ENCODE measurements at places on chromosomes 11 and 22. TPM values are rescaled to one million over a fixed set of nuclear protein-coding genes. Genes with fewer than 3 reads are reported as not detected.

GRCh38 chr11:70158201-70158600 is 44.9 kb upstream of the FADD start:
- H3K4me1 ChIP-seq, result no peaks in the 10 kb centered on the region
- H3K27ac ChIP-seq, result no peak overlapping the region
- no peaks in the 10 kb centered on the region for H3K27me3 ChIP-seq
- H3K36me3 ChIP-seq, result peaks cover 2% of the 10 kb centered on the region
- H3K4me3 ChIP-seq, result no peak overlapping the region
- DNase-seq, result peak; percentile 54

GRCh38 chr11:124841840-124842239 is 23.4 kb upstream of the ROBO3 start:
- DNase-seq, result no peak
- no peak overlapping the region for H3K27ac ChIP-seq
- H3K36me3 ChIP-seq, result no peaks in the 10 kb centered on the region
- H3K27me3 ChIP-seq, result peaks cover 3% of the 10 kb centered on the region
- no peaks in the 10 kb centered on the region for H3K4me1 ChIP-seq

DNA sequence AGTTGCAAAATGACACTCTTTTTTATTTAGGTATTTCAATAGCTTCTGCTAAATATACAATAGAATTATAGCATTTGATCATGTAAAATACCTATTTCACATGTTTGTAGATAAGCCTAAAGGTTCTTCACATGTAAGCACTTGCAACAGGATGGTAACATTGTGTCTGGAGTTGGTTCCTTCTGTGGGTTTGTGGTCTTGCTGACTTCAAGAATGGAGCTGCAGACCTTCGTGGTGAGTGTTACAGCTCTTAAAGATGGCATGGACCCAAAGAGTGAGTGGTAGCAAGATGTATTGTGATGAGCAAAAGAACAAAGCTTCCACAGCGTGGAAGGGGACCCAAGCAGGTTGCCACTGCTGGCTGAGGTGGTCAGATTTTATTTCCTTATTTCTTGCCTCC is 246.4 kb upstream of the PDGFD start:
- no peaks in the 10 kb centered on the region for H3K27me3 ChIP-seq
- no peaks in the 10 kb centered on the region for H3K4me1 ChIP-seq
- no peak overlapping the region for H3K27ac ChIP-seq
- H3K36me3 ChIP-seq, result no peaks in the 10 kb centered on the region
- no peak for DNase-seq
- no peak overlapping the region for H3K4me3 ChIP-seq

GRCh38 chr11:66409226-66409625 is 11.6 kb upstream of the NPAS4 start:
- no peaks in the 10 kb centered on the region for H3K27me3 ChIP-seq
- H3K4me3 ChIP-seq, result no peak overlapping the region
- no peak overlapping the region for H3K27ac ChIP-seq
- H3K36me3 ChIP-seq, result no peaks in the 10 kb centered on the region
- H3K4me1 ChIP-seq, result no peaks in the 10 kb centered on the region

- no peak overlapping the region for H3K4me3 ChIP-seq
- H3K4me1 ChIP-seq, result no peaks in the 10 kb centered on the region
Measured at GRCh38 chr22:27624705-27625104, 176.9 kb downstream of the MN1 start.

GRCh38 chr11:20844630-20845029 is 175.2 kb downstream of the NELL1 start:
- no peak for DNase-seq
- no peaks in the 10 kb centered on the region for H3K4me1 ChIP-seq
- no peaks in the 10 kb centered on the region for H3K36me3 ChIP-seq
- H3K27ac ChIP-seq, result no peak overlapping the region
- H3K4me3 ChIP-seq, result no peak overlapping the region

GRCh38 chr11:45930951-45931570 is 8.6 kb downstream of the LARGE2 start:
- no peaks in the 10 kb centered on the region for H3K4me1 ChIP-seq
- H3K27me3 ChIP-seq, result no peaks in the 10 kb centered on the region
- H3K36me3 ChIP-seq, result peaks cover 3% of the 10 kb centered on the region
- H3K4me3 ChIP-seq, result no peak overlapping the region

DNA sequence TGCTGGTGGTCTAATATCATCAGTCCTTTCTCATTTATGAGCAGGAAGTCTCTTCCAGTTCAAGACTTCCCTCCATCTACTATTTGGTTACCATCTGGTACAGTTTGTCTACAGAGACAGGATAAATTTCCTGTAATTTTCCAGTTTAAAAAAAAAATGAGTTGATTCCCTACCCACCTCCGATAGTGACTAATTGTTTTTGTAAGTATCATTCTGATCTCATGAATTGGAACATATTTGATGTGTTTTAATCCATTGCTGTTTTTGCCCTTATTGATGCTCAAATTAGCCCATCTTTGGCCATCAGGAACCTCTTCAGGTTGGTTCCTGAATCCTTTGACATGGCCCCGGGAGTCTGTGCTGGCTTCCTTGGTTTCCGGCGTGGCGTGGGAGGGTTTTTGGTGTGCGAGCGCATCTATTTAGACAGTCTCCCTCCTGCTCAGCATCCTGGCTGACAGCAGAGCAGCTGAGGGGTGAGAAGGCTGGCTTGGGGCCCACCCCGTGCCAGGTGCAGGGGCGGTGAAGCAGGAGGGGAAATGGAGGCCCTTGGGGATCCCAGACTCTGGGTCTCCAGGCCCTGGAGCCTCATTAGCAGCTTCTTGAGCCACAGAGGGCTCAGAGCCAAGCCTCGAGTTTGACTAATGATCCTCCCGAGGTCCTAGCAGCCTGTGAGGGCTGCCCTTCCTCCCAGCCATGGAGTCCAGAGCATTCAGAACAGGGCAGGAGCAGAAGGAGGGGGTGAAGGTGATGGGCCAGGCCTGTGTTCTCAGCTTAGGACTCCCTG is 6.8 kb downstream of the OMP start:
- no peaks in the 10 kb centered on the region for H3K27me3 ChIP-seq
- no peak overlapping the region for H3K4me3 ChIP-seq
- no peak for DNase-seq
- no peak overlapping the region for H3K27ac ChIP-seq
- no peaks in the 10 kb centered on the region for H3K36me3 ChIP-seq

DNA sequence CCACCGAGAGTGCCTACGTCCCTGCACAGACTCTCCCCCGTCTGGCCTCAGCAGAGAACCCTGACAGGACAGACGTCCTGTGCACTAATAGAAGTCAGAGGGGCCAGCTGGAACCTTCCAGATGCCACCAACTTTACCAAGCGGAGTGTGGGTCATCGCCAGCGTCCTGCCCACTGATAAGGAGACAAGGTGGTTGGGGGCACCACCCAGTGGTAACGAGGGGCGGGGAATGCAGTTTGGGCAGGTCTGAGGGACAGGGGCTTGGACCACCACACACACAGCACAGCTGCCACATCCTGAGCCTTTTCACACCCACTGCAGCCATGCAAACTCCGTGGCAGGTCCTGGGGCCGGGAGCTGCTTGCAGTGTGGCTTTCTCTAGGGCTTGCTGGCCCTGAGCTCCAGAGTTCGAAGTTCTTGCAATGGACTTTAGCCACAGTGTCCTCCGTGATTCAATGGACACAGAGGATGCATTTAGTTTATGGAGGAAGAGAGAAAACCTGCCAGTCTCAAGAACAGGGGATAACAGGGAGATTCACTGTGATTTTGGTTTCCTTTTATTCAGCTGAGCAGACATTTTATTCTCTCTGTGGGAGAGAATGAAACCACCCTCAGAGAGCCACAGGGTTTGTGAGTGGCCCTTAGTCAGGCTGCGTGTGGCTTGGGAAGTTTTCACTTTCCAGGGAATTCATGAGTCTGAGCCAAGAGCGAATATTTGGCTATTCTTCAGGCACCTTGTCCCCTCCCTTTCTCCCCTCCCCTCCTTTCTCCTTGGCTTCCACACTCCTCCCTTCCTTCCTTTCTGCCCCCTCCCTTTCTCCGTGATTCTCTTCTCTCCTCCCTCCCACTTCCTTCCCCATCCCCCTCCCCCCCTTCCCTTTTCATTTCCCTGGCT is 13.1 kb downstream of the MRGPRG start:
- no peaks in the 10 kb centered on the region for H3K36me3 ChIP-seq
- no peaks in the 10 kb centered on the region for H3K27me3 ChIP-seq
- no peaks in the 10 kb centered on the region for H3K4me1 ChIP-seq
- DNase-seq, result peak; percentile 17
- no peak overlapping the region for H3K27ac ChIP-seq

- no peaks in the 10 kb centered on the region for H3K4me1 ChIP-seq
- H3K27ac ChIP-seq, result no peak overlapping the region
- no peaks in the 10 kb centered on the region for H3K27me3 ChIP-seq
- DNase-seq, result no peak
- H3K4me3 ChIP-seq, result no peak overlapping the region
- H3K36me3 ChIP-seq, result no peaks in the 10 kb centered on the region
Measured at GRCh38 chr11:6269994-6270393, 10.4 kb downstream of the CCKBR start.

- peak overlapping the region; percentile 15 for H3K4me3 ChIP-seq
- no peak overlapping the region for H3K27ac ChIP-seq
- H3K27me3 ChIP-seq, result no peaks in the 10 kb centered on the region
- peak; percentile 90 for DNase-seq
- no peaks in the 10 kb centered on the region for H3K4me1 ChIP-seq
- no peaks in the 10 kb centered on the region for H3K36me3 ChIP-seq
Measured at GRCh38 chr11:72642884-72643522, 31.2 kb downstream of the PDE2A start.

DNA sequence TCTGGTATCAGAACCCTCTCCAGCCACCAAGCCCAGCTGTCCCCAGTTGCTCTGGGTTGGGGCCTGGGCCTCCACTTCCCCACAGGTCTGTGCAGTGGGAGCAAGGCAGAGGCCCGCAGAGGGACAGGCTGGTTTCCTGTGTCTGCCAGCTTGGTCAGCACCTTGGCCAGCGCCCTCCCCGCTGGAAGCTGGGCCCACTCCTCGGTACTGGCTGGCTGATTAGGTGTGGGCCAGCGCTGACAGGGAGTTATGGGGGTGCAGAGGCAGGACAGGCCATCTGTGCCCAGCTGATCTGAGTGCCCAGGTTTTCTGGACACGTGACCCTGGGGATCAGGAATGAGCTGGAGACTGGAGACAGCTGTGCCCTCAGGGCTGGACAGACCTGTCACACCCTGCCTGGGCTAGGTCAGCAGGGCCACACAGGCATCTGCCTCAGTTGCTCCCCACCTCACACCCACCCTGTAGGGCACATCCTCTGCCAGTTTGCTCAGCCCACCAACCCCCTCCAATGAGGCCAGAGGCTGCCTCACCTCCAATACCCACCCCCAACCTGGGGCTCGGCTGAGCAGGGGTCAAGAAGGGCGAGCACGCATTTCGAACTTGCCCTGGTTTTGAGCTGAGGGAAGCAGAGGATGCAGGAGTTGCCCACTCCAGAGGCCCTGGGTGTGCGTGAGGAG is 175.3 kb downstream of the IGLL1 start:
- H3K27ac ChIP-seq, result no peak overlapping the region
- peak; percentile 69 for DNase-seq

DNA sequence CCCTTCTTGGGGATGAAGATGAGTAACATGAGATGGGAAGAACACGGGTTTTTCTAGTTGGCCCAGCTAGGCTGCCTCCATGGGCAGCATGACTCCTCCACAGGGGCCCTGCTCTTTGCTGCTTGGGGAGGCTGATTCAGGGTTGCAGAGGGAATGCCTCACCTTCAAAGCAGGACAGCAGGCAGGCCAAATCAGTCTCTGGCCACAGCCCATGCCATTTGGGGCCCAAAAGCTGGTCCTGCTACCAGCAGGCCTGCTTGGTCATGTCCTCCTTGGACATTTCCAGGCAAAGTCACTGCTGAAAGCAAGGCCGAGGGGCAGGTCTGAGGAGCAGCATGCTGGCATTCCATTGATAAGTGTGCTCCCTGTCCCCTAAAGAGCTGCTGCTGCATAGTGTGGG is 13.8 kb upstream of the MAPK8IP1 start:
- H3K27me3 ChIP-seq, result no peaks in the 10 kb centered on the region
- no peak overlapping the region for H3K4me3 ChIP-seq
- no peaks in the 10 kb centered on the region for H3K4me1 ChIP-seq
- no peak overlapping the region for H3K27ac ChIP-seq
- no peaks in the 10 kb centered on the region for H3K36me3 ChIP-seq
- DNase-seq, result no peak

DNA sequence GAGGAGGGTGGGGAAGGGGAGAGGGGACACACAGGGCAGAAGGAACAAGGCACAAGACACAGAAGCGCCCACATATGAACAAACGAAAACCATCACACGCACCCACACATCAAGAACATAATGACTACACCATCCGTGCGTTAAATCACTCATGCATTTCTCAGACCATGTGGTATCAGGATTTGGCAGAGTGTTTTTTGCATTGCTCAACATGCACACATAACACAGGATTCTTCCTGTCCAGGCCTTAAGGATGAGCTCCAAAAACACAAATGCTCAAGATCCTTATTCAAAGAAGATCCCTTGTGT is 309.5 kb downstream of the CADM1 start:
- H3K4me1 ChIP-seq, result peaks cover 4% of the 10 kb centered on the region
- no peaks in the 10 kb centered on the region for H3K36me3 ChIP-seq

DNA sequence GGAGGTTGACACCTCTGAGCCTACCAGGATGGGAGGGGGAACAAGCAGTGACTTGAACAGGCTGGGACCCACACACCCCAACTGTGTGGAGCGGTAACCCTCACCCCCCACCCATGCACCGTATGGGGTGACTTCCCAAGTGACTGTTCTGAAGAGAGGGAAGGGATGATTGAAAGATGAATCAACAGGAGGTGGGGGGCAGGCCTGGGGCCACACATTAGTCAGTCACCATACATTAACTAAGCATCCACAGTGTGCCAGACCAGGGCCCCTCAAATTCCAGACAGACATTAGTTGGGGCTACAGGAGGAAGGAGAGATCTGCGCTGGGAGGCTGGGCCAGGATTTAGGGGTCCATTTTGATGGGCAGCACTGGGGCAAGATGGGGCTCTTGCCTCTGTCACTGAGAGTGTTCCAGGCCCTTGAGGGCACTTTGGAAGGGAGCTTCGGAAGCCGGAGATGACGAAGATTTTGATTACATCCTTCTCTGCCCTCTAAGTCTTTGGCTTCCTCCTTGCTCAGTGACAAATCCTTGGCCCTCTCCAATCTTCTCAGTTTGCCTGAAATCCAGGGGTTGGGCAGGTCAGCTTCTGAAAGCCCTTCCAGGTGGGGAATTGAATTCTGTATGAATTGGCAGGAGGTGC is 966 bp downstream of the SMTN start:
- H3K27me3 ChIP-seq, result no peaks in the 10 kb centered on the region
- no peak for DNase-seq
- H3K27ac ChIP-seq, result peak overlapping the region; percentile 93

GRCh38 chr11:76234021-76234415 is 27.7 kb upstream of the WNT11 start:
- peak; percentile 70 for DNase-seq
- H3K4me1 ChIP-seq, result no peaks in the 10 kb centered on the region
- no peak overlapping the region for H3K4me3 ChIP-seq
- H3K27me3 ChIP-seq, result no peaks in the 10 kb centered on the region

GRCh38 chr22:49999946-50000586 is 12.5 kb downstream of the IL17REL start:
- H3K27ac ChIP-seq, result no peak overlapping the region

The RGL4 gene
- 1.2 TPM for total RNA-seq

The TMEM86A gene
- total RNA-seq, result 4.4 TPM

The P2RX3 gene
- not detected for total RNA-seq

The ACTN3 gene
- total RNA-seq, result 3.0 TPM

The TEX54 gene
- total RNA-seq, result not detected

The OR6A2 gene
- total RNA-seq, result 0.26 TPM

The IRAG1 gene
- total RNA-seq, result 189 TPM

The OTOG gene
- not detected for total RNA-seq

The ASCL2 gene
- 1.4 TPM for total RNA-seq

The ME3 gene
- 29.4 TPM for total RNA-seq

The APOL4 gene
- total RNA-seq, result 7.0 TPM

The RAG1 gene
- total RNA-seq, result 0.96 TPM

The FGF3 gene
- not detected for total RNA-seq

The MUC6 gene
- not detected for total RNA-seq

Data from aorta (tissue), 5 donors.